ENCODE measurements at places on chromosomes 12 and 14. TPM values are rescaled to one million over a fixed set of nuclear protein-coding genes. Genes with fewer than 3 reads are reported as not detected.

Gene EPYC
- total RNA-seq, result not detected

Gene HOXC11
- total RNA-seq, result 2.9 TPM

Gene CISTR
- not detected for total RNA-seq

Gene CBLN3
- 1.7 TPM for total RNA-seq

Gene PGF
- total RNA-seq, result 0.86 TPM

Gene PTCSC3
- total RNA-seq, result not detected

Gene SLC6A15
- 0.43 TPM for total RNA-seq

Gene PYGL
- total RNA-seq, result 82.5 TPM
